ENCODE measurements at places on chromosomes 5 and 9. TPM values are rescaled to one million over a fixed set of nuclear protein-coding genes. Genes with fewer than 3 reads are reported as not detected.

- no peak for DNase-seq
- no peaks in the 10 kb centered on the region for H3K27me3 ChIP-seq
- H3K27ac ChIP-seq = no peak overlapping the region
- H3K4me3 ChIP-seq = no peak overlapping the region
These were observed 5.7 kb downstream of the TBC1D2 start for GRCh38 chr9:98249771-98250170.

- DNase-seq = peak; percentile 87
- peaks cover 12% of the 10 kb centered on the region for H3K4me1 ChIP-seq
- no peaks in the 10 kb centered on the region for H3K36me3 ChIP-seq
- peaks cover 3% of the 10 kb centered on the region for H3K27me3 ChIP-seq
These were observed 60.7 kb downstream of the NRG2 start for GRCh38 chr5:139982157-139982974.

DNA sequence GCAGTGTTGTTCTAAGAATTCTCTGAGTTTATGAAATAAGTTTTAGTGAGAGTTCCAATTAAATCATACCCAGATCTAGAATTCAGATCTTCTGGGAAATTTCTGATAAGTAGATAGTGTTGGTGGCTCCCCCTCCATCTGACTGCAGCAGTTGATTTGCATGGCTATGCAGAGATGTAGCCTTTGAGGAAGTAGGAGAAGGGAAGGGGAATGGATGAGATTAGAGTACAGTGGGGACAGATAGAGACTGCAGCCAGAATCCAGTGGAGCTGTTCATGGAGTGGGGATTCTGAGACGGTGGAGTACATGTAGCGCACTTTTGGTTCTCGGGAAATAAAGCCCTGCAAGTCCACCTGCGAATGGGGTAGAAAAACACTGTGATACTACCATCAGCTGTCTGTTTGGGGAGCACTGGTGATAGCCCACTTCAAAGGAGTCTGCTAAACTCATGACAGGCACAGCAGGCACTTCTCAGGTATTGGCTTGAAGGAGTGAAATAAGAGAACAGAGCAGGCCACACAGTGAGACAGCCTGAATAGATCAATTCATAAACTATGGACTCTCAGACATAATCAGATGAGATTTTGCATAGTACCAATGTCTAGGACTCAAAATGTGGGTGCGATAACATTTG, 96.8 kb downstream of the ALDH1A1 start:
- no peak for DNase-seq
- no peak overlapping the region for H3K4me3 ChIP-seq
- no peaks in the 10 kb centered on the region for H3K36me3 ChIP-seq
- no peak overlapping the region for H3K27ac ChIP-seq
- peaks cover 17% of the 10 kb centered on the region for H3K4me1 ChIP-seq

GRCh38 chr5:149493316-149493715, 57.9 kb downstream of the CSNK1A1 start:
- H3K27ac ChIP-seq = no peak overlapping the region
- no peaks in the 10 kb centered on the region for H3K27me3 ChIP-seq
- peaks cover 31% of the 10 kb centered on the region for H3K36me3 ChIP-seq
- H3K4me3 ChIP-seq = no peak overlapping the region
- DNase-seq = no peak

GRCh38 chr5:94471521-94471920, 146.9 kb downstream of the KIAA0825 start:
- no peaks in the 10 kb centered on the region for H3K4me1 ChIP-seq
- H3K27ac ChIP-seq = no peak overlapping the region
- no peak overlapping the region for H3K4me3 ChIP-seq
- H3K27me3 ChIP-seq = no peaks in the 10 kb centered on the region

- H3K27me3 ChIP-seq = no peaks in the 10 kb centered on the region
- H3K27ac ChIP-seq = no peak overlapping the region
- DNase-seq = no peak
- no peaks in the 10 kb centered on the region for H3K36me3 ChIP-seq
- H3K4me3 ChIP-seq = no peak overlapping the region
These were observed 14.0 kb downstream of the OSTF1 start for GRCh38 chr9:75102177-75102790.

Gene AFAP1L1
- 0.21 TPM for total RNA-seq

Gene PCDHA13
- total RNA-seq = 5.8 TPM

Data from A673 (cell line).